ENCODE measurements at places on chromosomes 3 and 15. TPM values are rescaled to one million over a fixed set of nuclear protein-coding genes. Genes with fewer than 3 reads are reported as not detected.

- no peak for DNase-seq
These were observed 10.5 kb upstream of the EIF4A2 start for GRCh38 chr3:186772701-186773417.

The DHFR2 gene
- 2.3 TPM for total RNA-seq

GRCh38 chr3:5347486-5347885, 160.0 kb downstream of the EDEM1 start:
- no peak for DNase-seq

The LMAN1L gene
- not detected for total RNA-seq

- no peak for DNase-seq
These were observed 22.9 kb downstream of the PRR20G start for GRCh38 chr3:127264794-127265514.

The RTP1 gene
- not detected for total RNA-seq

The MUC20 gene
- total RNA-seq: not detected

DNA sequence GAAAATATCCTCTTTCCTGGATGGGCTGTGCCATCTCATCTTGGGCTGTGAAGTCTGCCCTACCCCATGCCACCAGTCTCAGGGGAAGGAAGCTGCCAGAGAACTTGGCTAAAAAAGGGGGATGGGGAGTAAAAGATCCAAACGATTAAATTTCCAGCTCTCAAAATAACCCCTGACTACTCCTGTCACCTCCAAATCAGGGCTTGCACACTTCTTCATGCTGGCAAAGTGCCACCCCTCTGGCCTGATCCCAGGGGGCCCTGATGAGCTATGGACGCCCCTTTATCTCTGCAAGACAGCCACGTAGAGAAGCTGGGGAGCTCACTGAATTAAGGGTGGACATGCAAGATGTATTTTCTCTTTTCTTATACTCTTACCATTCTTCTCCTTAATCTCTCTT, 1.2 kb upstream of the MLF1 start:
- DNase-seq: no peak

GRCh38 chr15:82554849-82555248, 14.6 kb upstream of the RPS17 start:
- no peak for DNase-seq

DNA sequence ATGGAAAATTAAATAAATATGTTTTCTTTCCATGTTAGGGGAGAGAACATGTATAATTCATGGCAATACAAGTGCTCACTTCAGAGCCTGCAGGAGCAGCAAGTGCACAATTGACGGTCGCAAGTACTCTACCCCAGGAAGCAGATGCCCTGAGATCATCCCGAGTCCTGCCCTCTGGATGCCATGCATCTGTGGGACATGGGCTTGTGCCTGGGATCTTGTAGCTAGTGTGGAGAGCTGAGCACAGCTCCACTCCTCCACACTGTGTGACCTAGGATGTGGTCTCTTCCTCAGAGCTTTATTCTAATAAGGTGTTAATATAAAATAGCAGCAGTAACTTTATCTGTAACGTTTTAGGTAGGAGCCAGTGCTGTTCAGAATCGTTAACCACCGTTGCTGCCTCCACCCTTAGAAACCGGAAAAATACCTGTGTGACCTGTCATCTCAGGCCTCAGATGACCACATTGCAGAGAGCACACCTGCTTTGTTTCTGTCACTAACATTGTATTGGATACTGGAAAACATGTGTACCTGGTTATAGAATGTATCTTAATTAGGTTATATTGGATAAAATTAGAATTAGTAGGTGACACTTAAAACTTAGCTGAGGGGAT, 105.0 kb upstream of the GOLGA6L6 start:
- no peak for DNase-seq

The MLF1 gene
- total RNA-seq: 5.2 TPM

- peak; percentile 36 for DNase-seq
These were observed 38.5 kb downstream of the SCN11A start for GRCh38 chr3:39013289-39013688.

The GOLGA8G gene
- total RNA-seq: not detected

The DUOX2 gene
- total RNA-seq: not detected

The GOLGA6L1 gene
- not detected for total RNA-seq

The ARID3B gene
- 2.5 TPM for total RNA-seq

GRCh38 chr3:37479981-37480380, 305.6 kb upstream of the LRRFIP2 start:
- DNase-seq: no peak

DNA sequence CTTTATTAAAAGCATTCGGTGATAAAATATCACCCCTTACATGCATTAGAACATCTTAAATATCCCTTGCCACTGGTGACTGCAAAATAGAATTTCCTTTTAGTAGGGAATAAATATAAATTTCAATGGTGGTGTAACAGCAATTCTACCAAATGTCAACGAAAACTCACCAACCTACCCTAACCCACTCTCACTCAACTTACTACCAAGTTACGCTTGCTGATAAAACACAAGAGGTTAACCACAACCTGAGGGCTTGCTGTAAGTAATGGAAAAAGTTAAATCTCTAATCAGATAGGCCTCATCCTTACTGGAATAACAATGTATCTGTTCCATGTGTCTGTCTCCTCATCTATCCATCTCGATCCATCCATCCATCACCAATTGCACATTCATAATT, 274.7 kb downstream of the FOXP1 start:
- DNase-seq: no peak

The MESP2 gene
- 0.28 TPM for total RNA-seq

GRCh38 chr3:155495387-155495786, 201.9 kb upstream of the STRIT1 start:
- peak; percentile 0 for DNase-seq

The RTP3 gene
- not detected for total RNA-seq

- peak; percentile 81 for DNase-seq
These were observed 30.6 kb upstream of the CERS3 start for GRCh38 chr15:100559330-100559729.

DNA sequence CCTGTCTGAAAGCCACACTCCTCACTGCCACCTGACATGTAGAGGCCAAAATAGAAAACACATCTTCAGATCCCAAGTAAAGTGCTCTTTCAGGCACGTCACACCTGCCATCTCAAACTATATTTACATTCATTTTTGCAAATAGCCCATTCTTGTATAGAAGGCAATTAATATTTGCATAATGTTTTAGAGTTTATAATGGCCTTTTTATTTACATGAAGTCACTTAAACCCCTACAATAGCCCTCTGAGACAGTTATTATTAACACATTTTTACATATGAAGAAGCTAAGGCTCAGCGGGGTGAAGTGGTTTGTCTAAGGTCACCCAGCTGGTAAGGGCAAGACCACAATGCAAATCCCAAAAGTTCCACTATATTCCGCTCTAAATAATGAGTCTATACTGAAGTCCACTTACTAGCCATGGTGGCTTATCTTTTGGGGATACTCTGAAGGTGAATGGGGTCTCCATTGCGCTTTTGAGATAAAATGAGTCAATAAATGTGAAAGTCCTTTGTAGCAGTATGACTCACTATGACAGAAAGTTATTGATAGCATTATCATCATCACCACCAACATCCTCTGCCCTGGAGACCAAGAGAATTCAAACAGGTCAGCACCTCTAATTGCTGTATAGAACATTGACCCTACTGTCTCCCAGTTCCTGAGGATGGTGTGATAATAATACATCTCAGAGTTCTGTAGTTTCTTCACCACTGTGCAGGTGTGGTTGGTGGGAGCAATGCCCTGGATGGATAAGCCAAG, 155.9 kb upstream of the BCL6 start:
- DNase-seq: no peak

DNA sequence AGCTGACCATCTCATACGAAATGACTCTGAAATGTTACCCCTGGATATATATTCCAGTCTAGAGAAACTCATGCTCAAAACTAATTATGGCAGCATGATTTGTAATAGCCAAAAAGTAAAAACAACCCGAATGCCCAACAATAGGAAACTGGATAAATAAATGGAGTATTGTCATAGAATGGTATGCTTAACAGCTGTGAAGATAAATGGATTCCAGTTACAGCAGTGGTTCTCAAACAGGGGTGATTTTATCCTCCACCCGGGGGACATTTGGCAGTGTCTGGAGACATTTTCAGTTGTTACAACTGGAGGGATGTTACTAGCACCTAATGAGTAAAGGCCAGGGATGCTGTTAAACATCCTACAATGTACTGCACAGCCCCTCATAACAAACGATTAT, 52.3 kb upstream of the PIAS1 start:
- no peak for DNase-seq

The ADCY5 gene
- 0.56 TPM for total RNA-seq

The CLRN1 gene
- total RNA-seq: not detected

DNA sequence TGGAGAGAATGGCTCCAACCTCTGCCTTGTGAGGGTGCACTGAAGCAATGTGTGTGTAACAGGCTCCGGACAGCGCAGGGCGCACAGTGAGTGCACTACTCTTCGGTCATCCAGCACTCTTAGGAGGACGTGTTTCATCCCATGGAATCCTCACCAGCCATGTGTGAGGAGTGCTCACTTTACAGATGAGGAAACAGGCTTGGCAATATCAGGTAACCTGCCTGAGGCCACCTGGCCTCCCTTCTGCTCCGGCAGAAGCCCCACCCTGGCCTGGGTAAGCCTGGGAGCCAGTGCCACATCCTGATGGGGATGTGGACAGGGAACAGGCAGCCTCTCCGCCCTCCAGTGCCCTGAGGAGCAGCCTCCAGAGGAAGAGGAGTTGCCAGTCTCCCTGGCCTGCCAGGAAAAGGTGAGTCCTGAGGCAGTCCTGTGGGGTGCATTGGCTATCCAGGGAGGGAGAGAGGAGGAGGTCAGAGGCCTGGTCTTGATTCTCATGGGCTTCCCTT, 39.4 kb upstream of the LIMD1 start:
- DNase-seq: no peak

The TICRR gene
- 3.0 TPM for total RNA-seq

- no peak for DNase-seq
These were observed 148.3 kb upstream of the NPHP3 start for GRCh38 chr3:132870541-132870940.

- peak; percentile 55 for DNase-seq
These were observed 27.4 kb upstream of the SLCO2A1 start for GRCh38 chr3:134057006-134057653.

DNA sequence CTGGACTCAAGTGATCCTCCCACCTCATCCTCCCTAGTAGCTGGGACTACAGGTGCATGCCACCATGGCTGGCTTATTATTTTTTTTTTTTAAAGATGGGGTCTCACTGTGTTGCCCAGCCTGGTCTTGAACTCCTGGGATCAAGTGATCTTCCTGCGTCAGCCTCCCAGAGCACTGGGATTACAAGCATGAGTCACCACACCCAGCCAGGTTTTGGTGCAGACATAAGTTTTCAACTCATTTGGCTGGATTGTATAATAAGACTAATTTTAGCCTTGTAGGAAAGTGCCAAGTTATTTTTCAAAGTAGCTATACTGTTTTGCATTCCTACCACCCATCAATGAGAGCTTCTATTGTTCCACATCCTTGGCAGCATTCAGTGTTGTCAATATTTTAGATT, 32.1 kb downstream of the BUB1B start:
- DNase-seq: peak; percentile 48

GRCh38 chr15:82810890-82811426, 1.5 kb downstream of the WHAMM start:
- no peak for DNase-seq

GRCh38 chr3:143574933-143575332, 273.3 kb downstream of the SLC9A9 start:
- no peak for DNase-seq

The HESX1 gene
- 0.36 TPM for total RNA-seq

- no peak for DNase-seq
These were observed 234.0 kb downstream of the RBMS3 start for GRCh38 chr3:29514912-29515311.

- no peak for DNase-seq
These were observed 300.6 kb upstream of the KCNH8 start for GRCh38 chr3:18847583-18848197.

GRCh38 chr15:38670128-38671005, 105.8 kb upstream of the RASGRP1 start:
- no peak for DNase-seq

DNA sequence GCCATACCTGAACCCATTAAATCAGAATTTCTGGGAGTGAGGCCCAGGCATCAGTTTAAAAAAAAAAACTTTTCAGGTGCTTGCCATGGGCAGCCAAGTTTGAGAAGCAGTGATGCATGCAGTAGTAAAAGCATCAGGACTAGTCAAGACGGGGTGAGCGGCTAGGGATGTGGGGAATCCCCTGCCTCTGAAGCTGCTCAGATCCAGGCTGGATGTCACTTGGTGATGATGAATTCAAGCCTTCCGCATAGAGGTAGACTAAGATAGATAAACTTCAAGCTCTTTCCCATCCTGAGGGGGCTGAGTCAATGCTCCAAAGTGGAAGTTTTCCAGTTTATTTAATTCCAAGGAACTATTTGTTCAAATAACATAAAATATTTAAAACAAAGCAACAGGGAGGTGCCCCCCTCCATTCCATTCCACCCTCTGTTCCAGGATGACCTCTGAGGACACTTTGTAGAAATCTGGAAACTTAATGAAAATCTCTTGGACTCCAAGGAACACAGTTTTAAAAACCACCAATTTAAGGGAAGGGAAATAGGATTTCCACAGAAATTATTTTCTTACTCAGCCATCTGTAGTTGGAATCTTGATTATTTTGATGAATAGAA, 100.4 kb upstream of the NR2E3 start:
- DNase-seq: no peak

GRCh38 chr15:47486040-47486439, 231.3 kb upstream of the SEMA6D start:
- DNase-seq: no peak

GRCh38 chr15:49898575-49899283, 220.3 kb downstream of the ATP8B4 start:
- DNase-seq: no peak

The CPN2 gene
- not detected for total RNA-seq

DNA sequence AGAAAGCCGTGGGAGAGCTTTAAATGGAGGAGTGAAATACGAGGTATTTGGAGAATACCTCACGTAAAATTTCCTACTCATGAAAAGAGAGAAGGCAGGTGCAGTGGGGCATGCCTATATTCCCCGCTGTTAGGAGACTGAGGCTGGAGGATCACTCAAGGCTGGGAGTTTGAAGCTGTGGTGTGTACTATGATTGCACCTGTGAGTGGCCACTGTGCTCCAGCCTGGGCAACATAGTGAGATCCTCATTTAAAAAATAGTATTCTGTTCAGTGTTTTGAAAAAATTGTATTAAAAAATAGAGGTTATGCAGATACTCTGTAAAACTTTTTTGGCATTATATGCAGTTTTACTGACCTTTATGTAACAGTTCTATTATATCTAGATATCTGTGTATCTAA, 20.0 kb downstream of the UBE2E1 start:
- DNase-seq: no peak

The GTF2A2 gene
- 23.6 TPM for total RNA-seq

GRCh38 chr3:492586-493316, 296.2 kb downstream of the CHL1 start:
- DNase-seq: no peak

The ARL6 gene
- 11.7 TPM for total RNA-seq

- no peak for DNase-seq
These were observed 59.8 kb upstream of the PSMD6 start for GRCh38 chr3:64082961-64083541.

GRCh38 chr15:42158941-42159340, 2.5 kb upstream of the PLA2G4F start:
- no peak for DNase-seq

Data from IMR-90 (cell line).